ENCODE measurements at places on chromosomes 13 and 19. TPM values are rescaled to one million over a fixed set of nuclear protein-coding genes. Genes with fewer than 3 reads are reported as not detected.
A peak's percentile ranks its signal among the peaks of the same experiment; 100 is the strongest.

- H3K4me1 ChIP-seq: no peaks in the 10 kb centered on the region
- H3K4me3 ChIP-seq: no peak overlapping the region
- no peak overlapping the region for H3K27ac ChIP-seq
- peaks cover 8% of the 10 kb centered on the region for H3K27me3 ChIP-seq
Measured at GRCh38 chr19:3243819-3244700, 19.6 kb downstream of the CELF5 start.

GRCh38 chr19:46298479-46299003, 1.7 kb downstream of the HIF3A start:
- H3K4me3 ChIP-seq: peak overlapping the region; percentile 71
- H3K27ac ChIP-seq: peak overlapping the region; percentile 90
- no peaks in the 10 kb centered on the region for H3K36me3 ChIP-seq
- no peak for DNase-seq

GRCh38 chr19:13060964-13061927, 41.4 kb downstream of the LYL1 start:
- DNase-seq: peak; percentile 95
- peaks cover 8% of the 10 kb centered on the region for H3K4me1 ChIP-seq
- peak overlapping the region; percentile 30 for H3K27ac ChIP-seq

GRCh38 chr19:41926028-41926762, 2.1 kb downstream of the ERFL start:
- H3K27ac ChIP-seq: no peak overlapping the region
- H3K4me3 ChIP-seq: no peak overlapping the region
- H3K27me3 ChIP-seq: peaks cover 81% of the 10 kb centered on the region
- peaks cover 36% of the 10 kb centered on the region for H3K4me1 ChIP-seq
- DNase-seq: no peak

DNA sequence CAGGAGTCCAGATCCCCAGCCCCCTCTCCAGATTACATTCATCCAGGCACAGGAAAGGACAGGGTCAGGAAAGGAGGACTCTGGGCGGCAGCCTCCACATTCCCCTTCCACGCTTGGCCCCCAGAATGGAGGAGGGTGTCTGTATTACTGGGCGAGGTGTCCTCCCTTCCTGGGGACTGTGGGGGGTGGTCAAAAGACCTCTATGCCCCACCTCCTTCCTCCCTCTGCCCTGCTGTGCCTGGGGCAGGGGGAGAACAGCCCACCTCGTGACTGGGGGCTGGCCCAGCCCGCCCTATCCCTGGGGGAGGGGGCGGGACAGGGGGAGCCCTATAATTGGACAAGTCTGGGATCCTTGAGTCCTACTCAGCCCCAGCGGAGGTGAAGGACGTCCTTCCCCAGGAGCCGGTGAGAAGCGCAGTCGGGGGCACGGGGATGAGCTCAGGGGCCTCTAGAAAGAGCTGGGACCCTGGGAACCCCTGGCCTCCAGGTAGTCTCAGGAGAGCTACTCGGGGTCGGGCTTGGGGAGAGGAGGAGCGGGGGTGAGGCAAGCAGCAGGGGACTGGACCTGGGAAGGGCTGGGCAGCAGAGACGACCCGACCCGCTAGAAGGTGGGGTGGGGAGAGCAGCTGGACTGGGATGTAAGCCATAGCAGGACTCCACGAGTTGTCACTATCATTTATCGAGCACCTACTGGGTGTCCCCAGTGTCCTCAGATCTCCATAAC, at the start of gene APOE:
APOE (plus strand) TSS at position 360 of the 724 bp plus-strand sequence. CDS start 829 bp downstream, outside the sequence.
- peak within 1 kb of the TSS; percentile 22 for H3K4me3 ChIP-seq
- DNase-seq: no peak
- peaks cover 26% of the 10 kb centered on the region for H3K36me3 ChIP-seq
- peak within 1 kb of the TSS; percentile 47 for H3K27ac ChIP-seq

GRCh38 chr19:40241809-40242384, 15.4 kb upstream of the CCNP start:
- DNase-seq: peak; percentile 83
- peaks cover 52% of the 10 kb centered on the region for H3K36me3 ChIP-seq
- peaks cover 43% of the 10 kb centered on the region for H3K4me1 ChIP-seq

DNA sequence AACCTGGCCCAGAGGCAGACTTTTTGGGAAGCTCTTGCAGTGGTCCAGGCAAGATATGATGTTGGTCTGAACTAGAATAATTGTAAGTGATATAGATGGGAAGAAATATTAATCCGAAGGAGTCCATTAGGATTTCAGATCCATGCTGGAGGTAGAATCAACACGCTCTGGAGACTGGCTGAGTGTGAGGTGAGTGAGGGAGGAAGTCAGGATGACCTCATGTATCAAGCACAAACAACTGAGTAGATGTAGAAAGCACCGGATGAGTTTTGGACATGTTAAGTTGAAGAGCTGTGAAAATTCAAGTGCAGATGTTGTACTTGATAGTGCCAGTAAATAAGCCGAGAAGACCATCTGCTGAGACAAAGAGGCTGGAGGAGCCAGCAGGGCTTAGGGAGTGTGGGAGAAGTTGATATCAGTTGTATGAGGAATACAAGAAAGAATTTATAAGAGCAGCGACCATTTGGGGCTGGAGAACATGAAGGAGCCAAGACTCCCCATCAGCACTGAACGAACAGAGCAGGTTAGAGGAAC, 5.3 kb upstream of the CNMD start:
- H3K36me3 ChIP-seq: no peaks in the 10 kb centered on the region
- peaks cover 10% of the 10 kb centered on the region for H3K27me3 ChIP-seq
- H3K27ac ChIP-seq: no peak overlapping the region
- H3K4me3 ChIP-seq: no peak overlapping the region

DNA sequence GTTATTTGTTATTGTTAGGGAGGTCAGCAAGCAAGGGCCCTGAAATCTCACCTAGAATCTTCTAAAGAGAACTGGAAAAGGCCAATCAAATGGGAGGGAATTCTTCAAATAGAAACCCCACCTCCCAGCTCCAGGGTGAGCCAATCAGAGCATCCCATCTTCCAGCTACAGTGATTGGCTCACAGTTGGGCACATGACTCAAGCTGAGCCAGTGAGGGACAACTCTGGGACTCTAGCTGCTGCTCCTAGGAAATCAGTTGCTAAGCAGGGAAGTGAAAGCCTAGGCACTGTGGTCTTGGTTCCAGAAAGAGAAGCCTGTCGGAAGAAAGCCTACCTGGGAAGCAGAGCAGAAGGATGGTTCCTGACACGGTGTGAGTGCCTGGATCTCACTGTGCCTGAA, 13.4 kb downstream of the TM6SF2 start:
- H3K4me1 ChIP-seq: peaks cover 4% of the 10 kb centered on the region
- peaks cover 26% of the 10 kb centered on the region for H3K27me3 ChIP-seq
- no peak overlapping the region for H3K4me3 ChIP-seq

DNA sequence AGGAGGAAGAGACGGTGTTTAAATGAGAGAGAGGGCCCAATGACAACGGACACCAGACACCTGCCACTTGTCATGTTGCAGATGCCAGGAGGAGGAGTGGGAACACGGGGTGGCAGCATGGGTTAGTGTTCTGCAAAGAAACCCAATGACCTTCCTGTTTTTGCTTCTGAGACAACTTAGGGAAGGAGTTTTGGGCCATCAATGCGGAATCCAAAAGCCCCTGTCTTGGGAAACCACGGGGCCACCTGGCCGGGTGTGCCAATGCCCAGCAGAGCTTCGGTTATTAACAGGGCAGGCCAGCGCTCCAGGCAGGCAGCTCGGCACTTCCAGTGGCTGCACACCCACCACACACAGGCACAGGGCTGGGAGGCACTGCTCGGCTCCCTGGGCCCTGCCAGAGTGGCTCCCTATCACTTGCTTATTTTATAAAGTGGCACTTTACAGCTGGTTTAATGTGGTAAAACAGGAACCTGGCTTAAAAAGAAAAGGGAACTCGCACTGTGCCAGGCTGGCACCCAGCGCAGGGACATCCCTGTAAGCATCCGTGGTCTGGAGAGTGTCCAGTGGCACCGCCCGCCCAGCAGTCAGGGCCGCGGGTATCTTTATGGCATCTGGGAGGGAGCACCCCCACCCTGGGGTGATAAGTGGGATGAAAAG, 19.1 kb downstream of the ELL start:
- H3K4me1 ChIP-seq: peaks cover 99% of the 10 kb centered on the region
- no peak overlapping the region for H3K4me3 ChIP-seq
- DNase-seq: peak; percentile 85
- H3K27ac ChIP-seq: no peak overlapping the region
- no peaks in the 10 kb centered on the region for H3K27me3 ChIP-seq

GRCh38 chr13:105278943-105279381, 1256.5 kb downstream of the EFNB2 start:
- H3K4me3 ChIP-seq: no peak overlapping the region
- H3K27me3 ChIP-seq: no peaks in the 10 kb centered on the region
- H3K27ac ChIP-seq: no peak overlapping the region
- DNase-seq: no peak
- H3K36me3 ChIP-seq: no peaks in the 10 kb centered on the region
- no peaks in the 10 kb centered on the region for H3K4me1 ChIP-seq

DNA sequence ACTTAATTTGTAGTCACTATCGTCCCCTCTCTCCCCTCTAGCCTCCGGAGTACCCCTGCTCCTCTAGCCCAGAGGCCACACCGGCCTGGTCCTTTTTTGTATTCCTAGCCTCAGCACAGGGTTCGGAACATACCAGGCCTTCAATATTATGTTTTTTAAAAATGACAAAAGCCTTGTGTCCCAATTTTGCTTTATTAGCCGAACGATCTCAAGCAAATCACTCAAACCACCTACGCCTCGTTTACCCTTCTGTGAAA, 463 bp upstream of the POMP start:
- DNase-seq: no peak
- peak overlapping the region; percentile 79 for H3K4me3 ChIP-seq
- no peaks in the 10 kb centered on the region for H3K27me3 ChIP-seq
- H3K27ac ChIP-seq: peak overlapping the region; percentile 94
- H3K36me3 ChIP-seq: peaks cover 24% of the 10 kb centered on the region

DNA sequence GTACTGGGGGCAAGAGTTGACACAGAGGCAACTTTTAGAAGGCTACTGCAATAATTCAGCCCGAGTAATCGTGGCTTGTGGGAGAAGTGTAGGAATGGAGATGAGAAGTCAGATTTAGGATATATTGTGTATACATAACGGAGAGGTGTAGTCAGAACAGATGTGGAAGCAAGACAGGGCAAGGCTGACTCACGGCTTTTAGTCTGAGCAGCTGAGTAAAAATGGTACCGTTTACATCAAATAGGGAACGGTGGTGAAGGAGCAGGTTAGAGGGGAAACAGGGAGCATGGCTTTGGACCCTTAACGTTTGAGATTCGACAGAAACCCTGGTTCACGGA, 796 bp upstream of the LSM14A start:
- DNase-seq: no peak
- H3K27me3 ChIP-seq: no peaks in the 10 kb centered on the region
- H3K4me3 ChIP-seq: peak overlapping the region; percentile 87
- H3K27ac ChIP-seq: peak overlapping the region; percentile 98

GRCh38 chr19:39297931-39298634, 1.9 kb downstream of the IFNL1 start:
- no peak overlapping the region for H3K27ac ChIP-seq
- DNase-seq: peak; percentile 91
- H3K4me1 ChIP-seq: peaks cover 6% of the 10 kb centered on the region
- no peaks in the 10 kb centered on the region for H3K36me3 ChIP-seq
- peaks cover 5% of the 10 kb centered on the region for H3K27me3 ChIP-seq

GRCh38 chr19:3478409-3479176, 1.7 kb downstream of the SMIM24 start:
- peaks cover 13% of the 10 kb centered on the region for H3K27me3 ChIP-seq
- no peaks in the 10 kb centered on the region for H3K36me3 ChIP-seq
- H3K27ac ChIP-seq: no peak overlapping the region

GRCh38 chr19:46497773-46498172, 2.1 kb upstream of the PNMA8B start:
- H3K4me3 ChIP-seq: no peak overlapping the region
- DNase-seq: no peak
- peaks cover 60% of the 10 kb centered on the region for H3K27me3 ChIP-seq
- peaks cover 21% of the 10 kb centered on the region for H3K4me1 ChIP-seq

GRCh38 chr19:6828306-6828697, 55.8 kb downstream of the VAV1 start:
- DNase-seq: no peak
- H3K27me3 ChIP-seq: no peaks in the 10 kb centered on the region
- no peak overlapping the region for H3K27ac ChIP-seq
- no peak overlapping the region for H3K4me3 ChIP-seq

GRCh38 chr19:38666663-38667511, 19.4 kb downstream of the ACTN4 start:
- DNase-seq: peak; percentile 62
- no peaks in the 10 kb centered on the region for H3K36me3 ChIP-seq
- no peaks in the 10 kb centered on the region for H3K27me3 ChIP-seq
- H3K4me3 ChIP-seq: no peak overlapping the region

DNA sequence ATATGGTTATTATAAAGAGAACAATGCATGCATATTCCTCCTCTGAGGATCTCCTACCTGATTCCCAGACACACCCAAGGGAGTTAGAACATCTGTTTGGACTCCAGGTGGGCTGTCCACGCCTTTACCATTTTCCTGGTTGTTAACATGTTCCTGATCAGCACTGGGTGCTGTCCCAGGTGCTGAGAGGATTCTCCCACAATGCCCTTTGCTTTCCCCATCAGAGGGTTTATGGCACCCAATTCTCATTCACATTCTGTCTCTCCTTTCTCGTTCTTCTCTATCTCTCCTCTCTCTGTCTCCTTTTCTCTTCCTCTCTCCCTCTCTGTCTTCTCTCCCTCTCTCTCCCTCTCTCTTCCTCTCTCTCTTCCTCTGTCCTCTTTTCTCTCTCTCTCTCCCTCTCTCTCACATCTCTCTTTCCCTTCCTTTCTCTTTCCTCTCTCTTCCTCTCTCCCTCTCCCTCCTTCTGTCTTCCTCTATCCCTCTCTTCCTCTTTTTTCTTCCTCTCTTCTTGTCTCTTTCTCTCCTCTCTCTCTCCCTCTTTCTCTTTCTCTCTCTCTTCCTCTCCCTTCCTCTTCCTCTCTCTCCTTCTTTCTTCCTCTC, 3.3 kb upstream of the RDH13 start:
- no peak for DNase-seq
- H3K27ac ChIP-seq: no peak overlapping the region
- H3K4me1 ChIP-seq: peaks cover 36% of the 10 kb centered on the region
- peaks cover 17% of the 10 kb centered on the region for H3K27me3 ChIP-seq

DNA sequence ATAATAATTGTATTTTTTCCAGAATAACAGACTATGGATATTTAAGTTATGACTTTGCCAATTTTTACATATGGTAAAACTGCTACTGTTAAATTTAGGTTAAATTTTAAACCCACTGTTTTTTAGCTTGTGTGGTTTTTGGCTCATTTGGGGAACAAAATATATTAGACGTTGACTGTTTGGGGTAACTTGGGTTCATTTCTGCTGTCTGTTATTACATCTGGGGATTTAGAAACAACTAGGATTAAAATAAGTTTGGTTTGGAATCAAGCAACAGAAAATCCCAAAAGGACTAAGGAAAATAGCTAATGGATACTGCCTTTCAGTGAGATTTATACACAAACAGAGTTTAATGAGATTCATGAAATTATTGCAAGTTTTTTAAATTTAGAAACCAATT, 92.9 kb downstream of the ZNF100 start:
- H3K36me3 ChIP-seq: no peaks in the 10 kb centered on the region
- no peaks in the 10 kb centered on the region for H3K27me3 ChIP-seq
- no peak for DNase-seq
- H3K4me3 ChIP-seq: no peak overlapping the region
- H3K27ac ChIP-seq: no peak overlapping the region

Gene DNAJC15
- 7.1 TPM for total RNA-seq

Gene NOTCH3
- total RNA-seq: 52.1 TPM

Gene C19orf25
- total RNA-seq: 31.3 TPM

Gene NLRP5
- not detected for total RNA-seq

Gene KIR2DL1
- total RNA-seq: not detected

Gene PTGIR
- total RNA-seq: 5.4 TPM

Gene SMIM17
- 0.34 TPM for total RNA-seq

Gene LILRB3
- 88.3 TPM for total RNA-seq

Gene ZNF837
- 2.9 TPM for total RNA-seq

Gene ADGRE1
- total RNA-seq: 36.9 TPM

Gene IL11
- total RNA-seq: not detected

Gene SLC25A41
- 0.58 TPM for total RNA-seq

Gene CPB2
- total RNA-seq: not detected

All from spleen (tissue), 13 donors.